ENCODE measurements at places on chromosomes 11 and 22.

DNA sequence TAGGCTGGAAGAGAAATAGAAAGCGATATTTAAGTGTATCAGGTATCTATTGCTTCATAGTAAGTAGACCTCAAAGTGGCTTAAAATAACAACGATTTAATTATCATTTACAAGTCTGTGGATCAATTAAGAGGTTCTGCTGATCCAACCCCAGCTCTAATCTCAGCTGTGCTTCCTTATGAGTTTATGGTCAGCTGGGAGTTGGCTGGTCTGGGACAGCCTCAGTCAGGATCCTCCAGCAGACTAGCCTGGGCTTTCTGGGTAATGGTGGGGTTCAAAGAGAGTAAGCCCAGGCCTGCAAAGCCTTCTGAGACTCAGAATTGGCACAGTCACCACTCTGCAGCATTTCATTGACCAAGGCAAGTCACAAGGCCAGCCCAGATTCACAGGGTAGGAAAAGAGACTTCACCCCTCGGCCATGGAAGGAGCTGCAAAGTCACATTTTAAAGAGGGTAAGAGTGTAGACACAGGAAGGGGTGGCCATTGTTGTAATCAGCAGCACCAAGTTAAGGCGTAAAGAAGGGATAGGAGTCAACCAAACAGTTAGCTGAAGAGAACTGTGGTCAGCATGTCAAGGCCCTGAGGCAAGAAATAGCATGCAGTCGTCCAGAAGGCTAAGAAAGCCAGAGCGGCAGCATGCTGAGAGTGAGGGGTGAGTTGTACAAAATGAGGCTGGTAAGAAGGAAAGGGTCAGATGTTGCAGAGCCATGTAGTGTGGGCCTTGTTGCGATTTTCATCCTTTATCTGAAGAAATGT lies 168.2 kb downstream of the ETS1 start:
- no peak for DNase-seq

- DNase-seq, result no peak
Measured at GRCh38 chr11:111059726-111060125, 185.8 kb upstream of the POU2AF2 start.

- no peak for DNase-seq
Measured at GRCh38 chr11:125476721-125477120, 19.3 kb downstream of the FEZ1 start.

DNA sequence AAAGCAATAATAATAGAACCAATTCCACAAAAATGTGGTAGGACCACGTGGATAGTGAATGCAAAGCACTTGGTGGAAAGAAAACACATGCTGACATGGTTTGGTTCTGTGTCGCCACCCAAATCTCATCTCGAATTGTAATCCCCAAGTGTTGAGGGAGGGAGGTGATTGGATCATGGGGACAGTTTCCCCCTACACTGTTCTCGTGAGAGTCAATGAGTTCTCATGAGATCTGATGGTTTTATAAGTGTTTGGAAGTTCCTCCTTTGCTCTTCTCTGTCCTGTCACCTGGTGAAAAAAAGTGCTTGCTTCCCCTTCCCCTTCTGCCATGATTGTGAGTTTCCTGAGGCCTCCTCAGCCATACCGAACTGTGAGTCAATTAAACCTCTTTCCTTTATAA lies 421.9 kb upstream of the CADM1 start:
- no peak for DNase-seq

GRCh38 chr11:15048616-15049015 lies 24.8 kb upstream of the CALCB start:
- DNase-seq, result no peak

GRCh38 chr11:14577835-14578529 lies 57.8 kb upstream of the PSMA1 start:
- no peak for DNase-seq

DNA sequence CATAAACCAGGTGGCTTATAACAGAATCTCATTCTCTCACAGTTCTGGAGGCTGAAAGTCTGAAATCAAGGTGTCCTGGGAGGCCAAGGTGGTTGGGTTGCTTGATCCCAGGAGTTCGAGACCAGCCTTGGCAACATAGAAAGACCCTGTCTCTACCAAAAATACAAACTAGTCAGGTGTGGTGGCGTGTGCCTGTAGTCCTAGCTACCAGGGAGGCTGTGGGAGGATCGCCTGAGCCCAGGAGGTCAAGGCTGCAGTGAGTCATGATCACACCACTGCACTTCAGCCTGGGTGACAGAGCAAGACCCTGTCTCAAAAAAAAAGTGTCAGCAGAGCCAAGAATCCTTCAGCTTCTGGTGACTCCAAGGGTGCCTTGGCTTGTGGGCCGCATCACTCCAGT lies 8.9 kb upstream of the PRR5 start:
- DNase-seq, result no peak

All from COR-L47 (cell line).